ENCODE measurements at places on chromosomes 13 and 19.

GRCh38 chr13:105518086-105518485 is 1017.4 kb downstream of the EFNB2 start:
- no peak for DNase-seq

DNA sequence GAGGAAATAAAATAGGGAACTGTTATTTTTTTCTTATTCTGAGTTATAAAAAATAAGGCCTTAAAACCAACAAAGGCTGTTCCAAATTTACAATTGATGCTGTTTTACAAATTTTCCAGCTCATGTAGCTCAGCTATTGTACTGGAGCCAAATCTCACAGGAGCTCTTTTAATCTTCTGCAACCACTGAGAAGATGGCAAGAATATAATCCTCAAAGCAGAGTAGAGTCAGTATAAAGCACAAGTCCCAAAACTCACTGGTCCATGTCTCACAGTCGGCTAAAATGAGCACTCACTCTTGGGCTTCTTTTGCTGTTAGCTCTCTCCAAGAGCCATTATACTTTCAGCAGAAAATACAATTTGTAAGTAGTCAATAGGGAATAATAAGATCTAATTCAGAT is 1074.4 kb upstream of the PRR20A start:
- DNase-seq: no peak

DNA sequence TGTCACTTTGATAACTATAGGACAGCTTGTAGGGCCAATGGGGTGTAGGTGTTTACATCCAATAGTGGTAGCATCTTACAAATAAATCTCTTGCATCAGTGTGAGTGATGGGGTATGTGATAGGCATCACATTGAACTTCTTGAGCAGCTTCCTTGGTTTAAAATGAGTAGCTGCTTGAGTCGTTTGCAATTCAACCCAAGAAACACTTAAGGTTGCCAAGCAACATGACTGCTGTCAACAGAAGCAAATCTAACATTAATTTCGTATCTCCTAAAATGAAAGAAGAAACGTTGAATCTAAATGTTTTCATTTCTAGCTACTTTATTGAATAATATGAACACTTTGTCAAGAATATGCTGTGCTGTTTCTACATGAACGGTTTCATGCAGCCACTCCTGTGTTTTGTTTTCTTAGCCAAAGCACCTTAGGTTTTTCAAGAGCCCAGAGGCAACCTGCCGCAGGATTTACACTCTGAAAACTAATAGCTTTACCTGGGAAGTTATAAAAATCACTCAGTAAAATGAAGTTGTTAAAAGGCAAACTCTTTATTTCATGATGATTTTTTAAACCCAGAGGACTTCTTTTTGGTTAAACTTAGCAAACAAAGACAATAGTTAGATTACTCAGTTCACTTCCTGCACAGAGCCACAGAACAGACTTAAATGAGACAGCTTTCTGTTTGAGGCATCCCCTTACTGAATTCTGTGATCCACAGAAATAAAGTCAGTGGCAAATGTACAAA is 305.2 kb downstream of the MTUS2 start:
- DNase-seq: no peak

DNA sequence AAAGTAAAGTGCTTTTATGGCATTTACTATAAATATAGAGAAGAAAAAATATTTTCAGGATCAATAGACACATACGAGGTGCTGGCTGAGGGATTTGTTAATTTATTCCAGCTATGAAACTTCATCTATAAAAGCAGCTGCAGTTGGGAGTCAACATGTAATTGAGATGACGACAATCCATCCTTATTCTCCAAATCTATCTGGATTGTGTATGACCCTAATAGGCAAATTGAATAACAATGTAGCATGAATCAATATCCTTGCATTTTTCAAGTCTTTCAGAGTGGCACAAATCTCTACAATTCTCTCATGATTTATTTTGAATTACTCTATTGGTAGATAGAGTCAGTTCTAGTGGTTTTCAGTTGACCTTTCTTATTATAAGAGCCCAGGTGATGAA is 1296.5 kb upstream of the SPRY2 start:
- DNase-seq: no peak

GRCh38 chr13:40102360-40102727 is 446.9 kb downstream of the COG6 start:
- no peak for DNase-seq

- DNase-seq: no peak
These were observed 196.1 kb upstream of the MAB21L1 start for GRCh38 chr13:35672611-35673010.

GRCh38 chr13:29684441-29684840 is 89.0 kb upstream of the SLC7A1 start:
- no peak for DNase-seq

- DNase-seq: no peak
These were observed 8.5 kb downstream of the FOXO1 start for GRCh38 chr13:40657951-40658350.

- no peak for DNase-seq
These were observed 192.6 kb downstream of the DLEU7 start for GRCh38 chr13:50650592-50651504.

DNA sequence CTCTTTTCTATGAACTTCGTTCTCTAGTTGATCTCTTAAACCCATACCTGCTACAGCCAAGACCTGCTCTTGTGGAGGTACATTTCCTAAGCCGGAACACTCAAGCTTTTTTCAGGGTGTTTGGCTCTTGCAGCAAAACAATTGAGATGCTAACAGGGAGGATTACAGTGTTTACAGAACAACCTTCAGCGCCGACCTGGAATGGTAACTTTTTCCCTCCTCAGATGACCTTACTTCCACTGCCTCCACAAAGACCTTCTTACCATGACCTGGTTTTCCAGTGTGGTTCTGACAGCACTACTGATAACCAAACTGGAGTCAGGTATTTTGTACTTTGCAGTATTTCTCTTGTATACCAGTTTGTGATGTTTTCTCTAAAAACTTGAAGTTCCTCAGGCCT is 506 bp downstream of the KCNRG start:
- no peak for DNase-seq

DNA sequence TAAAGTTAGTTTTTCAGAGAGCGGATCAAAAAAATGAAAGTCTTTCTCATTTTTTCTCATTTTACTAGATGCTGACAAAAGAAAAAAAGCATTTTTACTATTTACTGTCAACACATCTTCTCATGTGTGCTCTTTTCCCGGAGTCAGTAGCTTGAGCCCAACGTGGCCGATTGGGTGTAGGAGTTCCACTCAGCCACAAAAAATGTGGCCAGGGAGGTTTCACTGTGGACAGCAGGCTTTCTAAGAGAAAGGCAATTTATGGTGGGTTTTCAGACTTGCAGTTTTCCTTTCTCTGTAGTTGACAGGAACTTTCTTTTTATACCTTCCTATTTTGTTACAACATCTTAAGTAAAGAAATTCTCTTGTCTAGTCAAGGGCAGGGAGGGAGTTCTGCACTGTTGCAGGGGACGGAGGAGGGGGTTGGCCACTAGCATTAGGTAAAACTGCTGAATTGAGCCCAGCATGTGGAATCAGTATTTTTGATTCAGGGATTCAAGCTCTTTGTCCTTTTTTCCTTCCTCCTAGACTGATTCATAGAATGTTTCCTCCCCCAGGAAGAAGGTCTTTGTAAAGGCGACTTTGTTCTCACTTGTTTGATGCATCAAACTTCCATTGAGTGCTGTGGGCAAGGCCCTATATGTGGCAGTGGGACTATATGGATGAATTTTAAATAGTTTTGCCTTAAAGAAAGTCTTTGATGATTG is 123.1 kb downstream of the B3GLCT start:
- DNase-seq: no peak

- peak; percentile 90 for DNase-seq
These were observed at the start of gene FLT3LG for GRCh38 chr19:49473868-49474541. TSS of gene FLT3LG (plus strand) at chr19:49474215. CDS start at chr19:49474640, 425 bp downstream.

- DNase-seq: no peak
These were observed at the start of gene MCEMP1 for GRCh38 chr19:7676854-7677253. TSS of gene MCEMP1 (plus strand) at chr19:7677090. CDS start at chr19:7677121, 31 bp downstream.
